ENCODE measurements at places on chromosomes 6 and 20. TPM values are rescaled to one million over a fixed set of nuclear protein-coding genes. Genes with fewer than 3 reads are reported as not detected.

Gene KIF3B
- total RNA-seq: 30.7 TPM

Gene SCRT2
- total RNA-seq: not detected

Gene TRIM15
- total RNA-seq: not detected

Gene PRSS16
- total RNA-seq: 0.11 TPM

Gene C20orf141
- total RNA-seq: not detected

Gene ITPA
- total RNA-seq: 35.9 TPM

Gene PXDC1
- 66.2 TPM for total RNA-seq

Gene BFSP1
- total RNA-seq: 1.5 TPM

Gene SYNJ2
- 35.4 TPM for total RNA-seq

Gene ITPR3
- 55.4 TPM for total RNA-seq

Gene BMP2
- 5.0 TPM for total RNA-seq

Gene CLPSL2
- not detected for total RNA-seq

Gene AKAP7
- total RNA-seq: 5.6 TPM

Gene OLIG3
- not detected for total RNA-seq

Gene LY6G6F
- not detected for total RNA-seq

Gene DCDC2
- 6.1 TPM for total RNA-seq

Gene TP53TG5
- total RNA-seq: not detected

Gene PGBD1
- 9.5 TPM for total RNA-seq

Gene ZBTB24
- total RNA-seq: 9.0 TPM

Gene DEFB124
- not detected for total RNA-seq

Gene VSTM2L
- 0.66 TPM for total RNA-seq

Gene DSP
- total RNA-seq: 0.33 TPM

Gene SRSF12
- total RNA-seq: 0.11 TPM

Gene DZANK1
- total RNA-seq: 1.5 TPM

Gene METTL24
- total RNA-seq: 0.50 TPM

Gene TRAPPC3L
- total RNA-seq: not detected

Gene OPN5
- total RNA-seq: not detected

Gene KHDC1
- total RNA-seq: 3.9 TPM

Gene CYP39A1
- 0.44 TPM for total RNA-seq

Gene TUBB2B
- total RNA-seq: 0.89 TPM

Gene RAET1L
- total RNA-seq: not detected

Gene BPI
- total RNA-seq: not detected

Gene SOX18
- total RNA-seq: 0.12 TPM

Gene ATXN1
- total RNA-seq: 34.2 TPM

Gene RNGTT
- total RNA-seq: 32.4 TPM

Gene SMLR1
- total RNA-seq: not detected

Gene TINAG
- not detected for total RNA-seq

Gene RFX6
- total RNA-seq: not detected
